Caki2 (cell line): ENCODE measurements at places on chromosomes 5 and 9.

DNA sequence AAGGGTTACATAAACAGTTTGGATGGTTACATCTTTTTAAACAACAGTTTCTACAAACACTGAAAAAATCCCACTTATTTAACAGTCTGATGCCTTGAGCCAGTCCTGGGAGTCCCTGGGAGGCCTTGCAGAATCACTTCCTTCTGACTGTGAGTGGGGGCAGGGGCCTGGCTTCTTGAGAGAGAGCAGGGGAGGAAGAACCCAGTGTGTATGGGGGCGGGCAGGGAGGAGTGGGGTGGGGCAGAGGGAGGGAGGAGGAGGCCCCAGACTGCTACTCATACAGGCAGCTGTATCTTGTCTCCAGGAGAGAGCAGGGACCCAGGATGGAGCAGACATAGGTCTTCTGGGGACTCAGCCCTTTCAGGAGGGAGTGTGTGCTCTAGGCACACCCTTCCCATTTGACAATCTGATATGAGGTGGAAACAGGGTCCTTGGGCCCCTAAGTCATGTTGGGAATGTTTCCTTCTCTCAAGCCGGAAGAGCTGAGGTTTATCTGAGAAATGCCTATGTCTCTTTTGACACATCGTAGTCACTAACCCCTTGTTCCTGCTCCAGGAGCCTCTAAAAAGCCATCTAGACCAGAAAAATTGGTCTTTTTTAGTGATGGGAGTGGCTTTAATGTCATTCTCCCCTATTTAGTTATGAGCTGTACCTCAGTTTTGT is 52.8 kb downstream of the IRF1 start:
- peak; percentile 51 for DNase-seq

DNA sequence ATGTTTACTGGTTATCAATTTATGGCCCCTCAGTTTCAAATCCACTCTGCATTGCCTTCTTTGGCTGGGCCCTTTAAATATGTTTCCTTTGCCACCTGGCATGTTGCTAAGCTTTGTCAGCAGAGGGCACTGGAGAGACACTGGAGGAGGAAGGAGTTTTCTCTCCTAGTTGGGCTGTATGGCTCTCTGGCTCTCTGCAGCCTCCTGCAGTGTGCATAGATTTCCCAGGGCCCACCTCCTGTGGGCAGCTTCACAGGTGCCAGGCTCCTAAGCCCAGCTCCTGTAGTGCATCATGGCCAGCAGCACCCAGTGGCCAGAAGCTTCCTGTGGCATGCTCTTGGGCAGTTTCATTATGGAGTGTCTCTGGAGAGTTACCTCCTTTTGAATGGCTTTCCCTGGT is 23.3 kb downstream of the CAVIN4 start:
- DNase-seq = peak; percentile 48

- no peak for DNase-seq
Observed at GRCh38 chr9:125397736-125398135, 136.1 kb downstream of the GAPVD1 start.

DNA sequence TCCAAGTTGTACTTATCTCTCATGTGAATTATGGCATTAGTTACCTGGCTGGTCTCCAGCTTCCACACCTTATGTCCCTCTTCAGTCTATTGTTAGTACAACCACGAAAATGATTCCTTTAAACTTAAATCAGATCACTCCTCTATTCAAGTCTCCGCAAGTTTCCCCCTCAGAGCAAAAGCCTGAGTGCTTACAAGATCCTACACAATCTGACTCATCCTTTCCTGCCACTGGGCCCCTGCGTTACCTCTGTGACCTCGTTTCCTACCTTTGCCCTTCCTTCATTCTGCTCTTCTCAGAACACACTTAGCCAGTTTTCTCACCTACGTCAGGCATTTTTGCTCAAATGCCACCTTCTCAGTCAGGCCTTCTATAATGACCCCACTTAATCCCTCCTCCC is 45.1 kb upstream of the GLIS3 start:
- no peak for DNase-seq

DNA sequence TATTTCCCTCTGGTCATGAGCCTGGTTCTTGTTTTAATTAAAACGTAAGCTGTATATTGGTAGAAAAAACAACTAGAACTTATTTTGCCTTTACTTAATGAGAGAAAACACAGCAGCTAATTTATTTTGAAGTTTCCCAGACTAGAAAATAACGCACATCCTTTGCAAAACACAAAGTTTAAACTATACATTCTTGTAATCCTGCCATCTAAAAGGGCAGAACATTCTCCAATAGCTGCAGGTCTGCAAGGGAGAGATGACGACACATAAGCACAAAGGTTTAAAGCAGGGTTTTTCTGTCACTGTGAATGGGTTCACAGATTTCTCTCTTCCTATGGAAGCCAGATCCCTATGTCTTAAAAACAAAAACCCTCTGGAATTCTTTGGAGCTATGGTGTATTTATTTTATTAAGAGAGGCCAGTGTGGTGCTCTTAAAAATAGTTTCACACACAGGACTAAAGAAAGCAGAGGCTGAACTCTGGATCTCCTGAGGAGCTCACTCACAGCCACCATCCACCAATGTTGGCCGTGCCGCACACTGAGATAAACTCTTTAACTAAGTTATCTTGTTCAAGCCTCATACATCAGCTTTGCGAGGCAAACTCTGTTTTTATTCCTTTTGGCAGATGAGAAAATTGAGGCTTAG is 82.4 kb downstream of the SNCAIP start:
- no peak for DNase-seq

- DNase-seq = no peak
Observed at GRCh38 chr9:121707477-121708424, 56.3 kb downstream of the DAB2IP start.

DNA sequence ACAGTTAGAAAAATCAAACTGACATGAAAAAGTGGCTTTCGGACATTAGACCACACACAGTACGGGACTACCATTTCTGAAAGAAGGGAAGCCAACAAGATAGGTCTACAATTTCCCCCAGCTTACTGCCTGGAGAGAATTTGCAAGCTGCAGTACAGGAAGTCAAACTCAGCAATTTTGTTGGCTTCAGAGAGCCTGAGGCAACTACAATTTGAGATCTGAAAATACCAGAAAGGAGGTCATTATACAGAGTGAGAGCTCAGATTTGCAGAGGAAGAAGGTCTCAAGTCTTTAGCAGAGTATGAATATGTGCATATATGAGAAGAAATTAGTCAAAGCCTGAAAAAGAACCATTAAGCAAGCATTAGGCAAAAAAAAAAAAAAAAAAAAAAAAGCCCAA is 83.0 kb downstream of the OXCT1 start:
- no peak for DNase-seq

GRCh38 chr5:115807654-115808052 is 8.8 kb downstream of the CDO1 start:
- no peak for DNase-seq

DNA sequence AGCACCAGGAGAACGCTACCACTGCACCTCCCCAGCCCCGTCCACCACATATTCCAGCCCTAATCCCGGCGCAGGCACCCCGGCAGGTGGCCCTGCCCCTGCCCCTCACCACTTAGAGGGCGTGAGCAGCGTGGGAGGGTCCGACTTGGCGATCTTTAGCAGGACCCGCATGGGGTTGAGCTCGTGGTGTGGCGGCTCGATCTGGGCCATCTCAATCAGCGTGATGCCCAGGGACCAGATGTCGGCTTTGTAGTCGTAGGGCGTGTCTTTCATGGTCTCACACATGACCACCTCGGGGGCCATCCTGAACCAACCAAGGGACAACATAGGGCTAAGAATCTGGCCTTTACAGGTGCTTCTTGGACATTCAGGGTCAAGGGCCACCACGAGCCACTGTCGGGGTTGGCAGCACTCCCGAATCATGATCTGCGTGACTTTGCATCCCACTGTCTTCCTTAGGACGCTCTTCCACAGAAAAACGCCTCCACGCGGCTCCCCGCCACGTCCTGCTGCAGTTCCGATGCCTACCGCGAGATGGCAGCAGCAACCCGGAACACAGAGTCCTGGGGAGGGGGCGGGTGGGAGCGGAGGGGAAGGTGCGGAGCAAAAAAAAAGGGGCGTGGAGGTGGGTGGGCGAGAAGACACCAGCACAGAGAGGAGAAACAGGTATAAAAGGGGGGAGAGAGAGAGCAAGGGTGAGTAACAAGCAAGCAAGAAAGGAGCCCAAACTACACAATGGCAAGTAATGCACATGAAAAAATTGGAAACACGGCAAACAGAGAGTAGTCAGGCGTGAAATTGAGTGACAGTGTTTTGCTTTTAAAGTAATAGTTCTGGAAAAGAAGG is 81.3 kb downstream of the STK10 start:
- DNase-seq = peak; percentile 44

GRCh38 chr5:54785729-54786591 is 199.4 kb downstream of the ESM1 start:
- DNase-seq = no peak

DNA sequence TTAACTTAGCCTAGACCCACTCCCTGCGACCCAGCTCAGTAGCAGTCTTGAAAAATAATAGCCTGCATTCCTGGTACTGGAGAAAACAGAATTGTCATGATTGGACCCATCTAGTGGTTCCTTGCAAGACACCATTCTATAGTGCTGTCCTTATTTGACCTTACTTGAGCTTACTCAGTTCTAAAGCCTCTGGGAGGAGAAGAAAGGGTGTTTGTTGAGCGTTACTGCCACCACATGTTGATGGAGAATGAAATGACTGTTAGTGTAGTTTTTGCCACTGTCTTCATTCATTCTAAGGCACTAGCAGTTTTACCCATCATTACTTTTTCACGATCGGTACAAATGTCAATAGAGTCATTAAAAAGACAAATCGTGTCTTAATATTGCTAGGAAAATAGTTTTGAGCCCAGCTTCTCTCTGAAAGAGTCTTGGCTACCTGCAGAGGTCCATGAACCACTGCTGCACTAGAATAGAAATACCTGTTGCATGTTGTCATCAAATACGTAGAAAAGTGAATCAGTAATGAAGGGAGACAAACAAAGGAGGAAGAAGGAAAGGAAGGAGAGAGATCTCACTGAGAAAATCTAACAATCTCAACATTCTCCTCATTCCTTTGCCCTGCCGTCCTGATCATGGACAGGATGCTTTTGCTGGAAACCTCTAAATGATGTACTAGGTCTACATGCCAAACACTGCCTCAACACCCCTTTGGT is 96.0 kb downstream of the LIX1 start:
- DNase-seq = no peak

DNA sequence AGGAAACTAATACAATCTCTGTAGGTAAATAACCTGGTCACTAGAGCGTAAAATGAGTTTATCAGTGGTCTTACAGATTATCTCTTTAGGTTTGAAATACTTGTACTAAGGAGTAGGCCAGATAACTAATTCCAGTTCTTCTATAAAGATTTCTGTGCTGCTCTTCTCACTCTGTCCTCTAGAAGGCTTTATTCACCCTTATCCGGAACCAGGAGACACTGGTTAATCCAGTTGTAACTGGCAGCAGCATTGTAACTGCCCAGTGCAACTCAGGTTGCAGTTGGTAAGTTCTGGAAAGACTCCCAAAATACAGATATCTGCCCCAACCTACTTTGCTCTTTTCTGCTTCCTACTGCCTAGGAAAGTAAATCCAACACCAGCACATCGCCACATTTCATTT is 19.8 kb downstream of the C5orf22 start:
- DNase-seq = no peak

DNA sequence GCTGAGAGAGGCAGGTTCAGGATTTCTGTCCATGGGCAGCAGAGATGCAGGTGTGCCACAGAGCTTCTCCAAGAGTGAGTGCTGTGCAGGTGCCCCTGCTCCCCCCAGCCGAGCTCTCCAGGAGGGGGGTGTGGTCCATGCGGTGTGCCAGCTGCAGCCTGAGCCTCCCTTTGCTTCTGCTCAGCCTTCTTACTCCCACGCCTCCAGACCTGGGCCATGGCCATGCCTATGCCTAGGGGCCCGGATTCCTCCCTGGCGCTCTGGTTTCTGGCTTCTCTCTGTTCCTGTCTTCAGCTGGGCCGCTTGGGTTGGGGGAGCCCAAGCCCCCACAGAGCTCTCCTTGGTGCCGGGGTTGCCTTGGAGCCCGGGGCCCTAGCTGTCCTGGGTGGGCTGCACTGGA is 133.3 kb downstream of the CACNA1B start:
- no peak for DNase-seq

DNA sequence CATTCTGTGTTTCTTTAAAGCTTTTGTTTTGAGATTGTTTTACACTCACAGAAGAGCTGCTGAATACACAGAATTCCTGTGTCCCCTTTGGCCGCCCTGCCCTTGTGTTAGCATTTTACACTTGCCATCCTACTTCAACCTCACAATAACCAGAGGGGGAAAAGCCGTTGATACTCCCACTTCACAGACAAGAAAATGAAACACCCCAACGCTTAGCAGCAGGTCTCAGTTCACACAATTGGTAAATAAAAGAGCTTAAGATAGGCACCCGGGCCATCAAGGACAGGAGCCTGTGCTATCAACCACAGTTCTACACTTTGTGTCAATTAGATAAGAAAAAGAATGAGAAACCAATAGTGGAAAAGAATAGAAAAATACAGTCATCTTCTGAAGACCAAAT is 178.0 kb downstream of the SYK start:
- DNase-seq = no peak

DNA sequence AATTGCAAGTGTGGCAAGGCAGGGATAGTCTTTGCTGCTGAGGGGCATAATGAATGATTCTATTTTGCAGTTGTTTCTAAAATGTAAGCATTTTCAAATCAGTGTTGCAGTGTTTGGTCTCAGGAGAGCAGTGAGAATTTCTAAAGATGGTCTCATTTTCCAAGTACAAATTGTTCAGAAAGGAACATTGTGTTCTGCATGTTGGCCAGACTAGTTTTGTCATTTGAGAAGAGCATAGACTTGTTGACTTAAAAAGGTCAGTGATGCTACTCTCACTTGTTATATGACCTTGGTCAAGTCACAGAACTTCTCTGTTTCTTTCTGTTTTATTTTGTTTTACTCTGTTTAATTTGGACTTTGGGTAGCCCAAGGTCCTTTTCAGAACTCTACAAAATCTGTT is 344.6 kb downstream of the OSTF1 start:
- DNase-seq = no peak

DNA sequence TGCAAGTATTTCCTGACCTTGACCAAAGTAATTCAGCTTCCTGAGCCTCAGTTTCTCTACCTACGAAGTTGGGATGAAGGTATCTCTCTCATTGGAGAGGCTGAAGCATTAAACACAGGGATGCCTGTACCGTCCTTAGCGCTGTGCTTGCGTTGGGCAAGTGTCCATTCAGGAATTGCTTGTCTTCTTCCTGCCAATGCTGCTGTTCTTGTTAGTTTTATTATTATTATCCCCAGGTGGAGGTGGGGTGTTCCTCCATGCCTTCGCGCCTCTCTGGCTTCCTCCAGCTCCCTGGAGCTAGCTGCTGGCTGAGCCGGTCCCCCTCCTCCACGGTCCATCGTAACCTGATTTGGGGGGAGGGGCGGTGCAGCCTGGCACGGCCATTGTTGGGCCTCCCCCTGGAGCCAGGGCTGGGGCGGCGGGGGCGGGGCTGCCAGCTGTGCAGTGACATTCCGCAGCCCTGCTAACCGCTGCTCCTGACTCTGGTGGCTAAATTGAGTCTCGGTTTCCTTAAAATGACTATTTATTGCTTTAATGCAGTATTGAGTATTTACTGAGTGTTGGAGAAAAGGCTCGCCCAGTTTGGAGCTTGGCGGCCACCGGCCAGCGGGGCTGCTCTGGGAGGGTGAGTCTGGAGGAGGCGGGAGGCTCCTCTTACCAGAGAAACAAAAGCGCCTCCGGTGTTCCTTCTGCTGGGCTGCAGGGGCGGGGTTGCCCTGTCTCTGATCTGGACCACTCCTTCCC is 51.3 kb downstream of the LMX1B start:
- no peak for DNase-seq

GRCh38 chr9:35026671-35027070 is 37.1 kb downstream of the DNAJB5 start:
- DNase-seq = no peak
